Astrocyte (in vitro differentiated cells and primary cell): ENCODE measurements at places on chromosomes 11 and 22.

GRCh38 chr11:109037856-109038780 is 373.2 kb downstream of the DDX10 start:
- peak; percentile 91 for DNase-seq

GRCh38 chr11:95373241-95373640 is 142.2 kb upstream of the SESN3 start:
- DNase-seq = no peak

GRCh38 chr11:96134602-96135001 is 208.4 kb downstream of the MAML2 start:
- DNase-seq = no peak

- no peak for DNase-seq
Observed at GRCh38 chr11:72642043-72642883, 32.0 kb downstream of the PDE2A start.

DNA sequence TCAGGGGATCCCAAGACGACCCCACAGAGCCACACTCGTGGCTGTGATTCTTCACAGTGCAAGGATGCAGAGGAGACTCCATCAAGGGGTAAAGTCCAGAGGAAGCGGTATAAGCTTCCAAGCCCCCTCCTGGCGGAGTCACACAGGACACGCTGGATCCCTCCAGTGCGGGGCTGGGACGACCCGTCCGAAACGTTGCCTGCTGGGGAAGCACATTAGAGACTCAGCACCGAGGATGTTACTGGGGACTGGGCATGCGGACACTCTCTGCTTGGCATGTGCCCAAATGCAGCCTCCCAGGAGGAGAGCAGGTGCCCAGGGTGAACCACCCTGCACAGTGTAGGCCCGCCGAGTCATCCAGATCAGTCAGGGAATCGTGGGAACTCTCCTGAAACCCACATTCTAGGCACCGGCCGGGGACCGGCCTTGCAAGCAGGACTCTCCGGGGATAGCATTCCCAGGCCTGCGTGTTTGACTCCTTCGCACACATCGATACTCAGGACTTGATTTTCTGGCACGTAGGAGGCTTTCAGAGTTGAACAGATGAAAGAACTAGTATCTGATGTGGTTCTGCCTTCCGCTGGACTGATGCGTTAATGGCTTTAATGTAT is 229.8 kb downstream of the TBC1D22A start:
- no peak for DNase-seq

- no peak for DNase-seq
Observed at GRCh38 chr11:89457190-89457589, 34.0 kb downstream of the NOX4 start.

GRCh38 chr11:2869561-2870427 is 15.8 kb downstream of the CDKN1C start:
- DNase-seq = no peak
